T-helper 2 cell treated with Interferon-gamma antibody and Interleukin-4, amounts not matched to agents 5 μg/mL and 100 μg/mL, for 36 hours (primary cell): ENCODE measurements at places on chromosomes 7 and 10.

- DNase-seq: peak; percentile 16
Measured at GRCh38 chr10:15744217-15744865, 24.6 kb upstream of the ITGA8 start.

DNA sequence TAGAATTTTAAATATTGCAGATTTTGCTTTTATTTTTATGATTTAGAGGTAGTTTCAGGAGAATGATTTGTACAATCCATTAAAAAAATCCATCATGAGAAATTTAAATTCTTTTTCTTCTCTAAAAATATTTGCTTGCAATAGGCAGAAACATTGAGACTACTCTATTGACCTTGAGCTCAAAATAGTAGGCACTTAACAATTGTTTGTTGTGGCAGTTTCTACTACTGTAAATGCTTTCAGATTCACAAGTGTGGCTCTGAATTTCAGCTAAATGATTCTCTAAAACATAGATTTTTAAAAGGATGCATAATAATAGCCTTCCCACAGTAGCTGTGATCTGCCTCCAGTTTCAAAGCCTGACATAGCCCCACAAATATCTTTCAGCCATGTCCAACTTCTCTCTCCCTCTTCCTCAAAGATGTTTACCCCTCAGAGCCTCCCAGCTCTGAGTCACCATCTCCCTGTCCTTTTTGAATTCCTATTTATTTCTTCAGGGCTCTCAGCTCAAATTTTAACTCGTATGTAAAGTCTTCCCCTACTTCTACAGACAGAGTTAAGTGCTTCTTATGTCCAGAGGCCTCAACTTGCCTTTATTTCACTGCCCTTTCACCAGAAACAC, 160.5 kb downstream of the AOAH start:
- DNase-seq: no peak

- DNase-seq: no peak
Measured at GRCh38 chr7:126079581-126079980, 1150.0 kb upstream of the POT1 start.

DNA sequence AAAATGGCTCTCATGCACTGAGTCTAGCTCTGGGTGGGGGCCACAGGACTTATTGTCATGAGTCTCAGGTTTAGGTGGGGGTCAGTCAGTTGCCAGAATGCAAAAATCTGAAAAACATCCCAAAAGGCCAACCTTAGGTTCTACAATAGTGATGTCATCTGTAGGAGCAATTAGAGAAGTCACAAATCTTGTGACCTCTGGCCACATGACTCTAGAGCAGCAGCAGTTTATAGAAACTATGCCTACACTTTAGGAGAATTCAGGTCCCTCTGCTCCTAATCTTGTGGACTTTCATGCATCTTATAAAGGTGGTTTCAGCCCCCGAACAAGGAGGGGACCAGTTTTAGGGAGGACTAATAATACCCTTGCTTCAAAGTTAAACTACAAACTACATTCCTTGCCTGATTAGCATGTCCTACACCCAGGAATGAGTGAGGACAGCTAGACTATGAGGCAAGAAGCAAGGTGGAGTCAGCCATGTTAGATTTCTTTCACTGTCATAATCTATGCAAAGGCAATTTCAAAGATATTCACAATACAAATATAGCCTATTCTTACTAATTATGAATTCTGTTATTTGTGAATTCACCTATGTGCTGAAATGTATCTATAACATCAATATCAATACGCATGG, 123.5 kb upstream of the ADCY1 start:
- no peak for DNase-seq

DNA sequence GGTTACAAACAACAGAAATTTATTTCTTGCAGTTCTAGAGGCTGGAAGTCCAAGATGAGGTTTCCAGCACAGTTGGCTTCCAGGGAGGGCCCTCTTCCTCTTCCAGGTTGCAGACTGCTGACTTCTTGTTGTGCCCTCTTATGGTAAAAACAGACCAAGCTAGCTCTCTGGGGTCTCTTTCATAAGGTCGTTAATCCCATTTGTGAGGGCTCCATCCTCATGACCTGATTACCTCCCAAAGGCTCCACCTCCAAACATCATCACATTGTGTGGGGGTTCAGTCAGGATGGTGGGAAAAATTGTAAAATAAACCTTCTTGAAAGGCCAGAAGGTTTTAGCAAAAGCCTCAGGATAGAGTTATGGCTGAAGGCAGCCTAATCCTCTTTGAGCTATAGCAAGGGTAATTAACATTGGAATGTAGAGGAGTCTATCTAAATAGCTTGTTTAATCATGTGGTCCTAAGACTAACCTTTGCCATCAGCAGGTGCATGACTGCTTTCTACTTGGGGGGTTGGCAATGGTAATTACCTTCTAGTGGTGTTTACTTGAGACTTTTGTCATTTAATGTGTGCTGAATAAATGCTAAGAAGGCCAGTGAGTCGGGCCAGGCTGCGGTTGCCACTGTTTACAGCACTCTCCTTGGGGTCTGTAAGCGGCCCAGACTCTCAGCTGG, 80.8 kb downstream of the PPP1R17 start:
- DNase-seq: no peak

- no peak for DNase-seq
Measured at GRCh38 chr10:94088926-94089381, 95.2 kb downstream of the PLCE1 start.

GRCh38 chr7:34331102-34331501, 326.9 kb upstream of the NPSR1 start:
- no peak for DNase-seq

DNA sequence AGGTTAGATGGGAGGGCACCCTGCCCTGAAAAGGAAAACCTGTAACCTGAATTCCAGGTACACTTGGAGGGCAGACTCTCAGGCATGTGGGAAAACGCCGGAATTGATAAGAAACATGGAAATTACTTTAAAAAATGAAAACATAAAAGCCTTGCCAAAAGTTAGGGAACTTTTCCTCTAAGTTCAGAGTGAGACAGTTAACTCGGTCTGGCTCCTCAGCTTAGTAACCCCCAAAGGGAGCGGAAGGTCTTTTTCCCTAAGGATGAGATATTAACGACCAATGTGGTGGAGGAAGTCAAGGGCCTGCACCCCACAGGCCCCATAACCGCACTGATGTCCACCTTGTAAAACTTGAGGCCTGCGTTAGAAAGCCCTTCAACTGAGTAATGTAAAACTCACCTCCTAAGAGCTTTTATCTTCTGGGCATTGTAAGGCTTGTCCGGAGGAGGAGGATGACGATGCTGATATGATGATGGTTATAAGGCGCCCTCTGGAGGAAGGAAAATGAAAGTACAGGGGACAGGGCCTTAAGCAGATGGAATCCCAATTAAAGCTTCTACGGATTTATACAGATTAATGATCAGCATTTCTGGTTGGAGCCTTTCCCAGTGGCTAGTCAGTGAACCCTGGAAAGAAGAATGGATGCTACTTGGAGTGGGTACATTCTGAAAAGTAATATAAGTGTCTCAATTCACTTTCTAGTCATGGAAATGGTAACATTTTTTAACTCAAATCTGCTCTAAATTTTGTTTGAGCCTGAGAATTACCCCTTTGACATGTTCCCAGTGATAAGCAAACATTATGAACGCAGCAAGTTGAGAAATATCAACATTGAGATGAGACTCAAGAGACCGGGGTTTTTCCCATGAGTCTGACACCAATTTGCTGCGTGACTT, 694 bp downstream of the COL1A2 start:
- DNase-seq: peak; percentile 42

- no peak for DNase-seq
Measured at GRCh38 chr7:151330661-151331060, 11.0 kb upstream of the NUB1 start.

DNA sequence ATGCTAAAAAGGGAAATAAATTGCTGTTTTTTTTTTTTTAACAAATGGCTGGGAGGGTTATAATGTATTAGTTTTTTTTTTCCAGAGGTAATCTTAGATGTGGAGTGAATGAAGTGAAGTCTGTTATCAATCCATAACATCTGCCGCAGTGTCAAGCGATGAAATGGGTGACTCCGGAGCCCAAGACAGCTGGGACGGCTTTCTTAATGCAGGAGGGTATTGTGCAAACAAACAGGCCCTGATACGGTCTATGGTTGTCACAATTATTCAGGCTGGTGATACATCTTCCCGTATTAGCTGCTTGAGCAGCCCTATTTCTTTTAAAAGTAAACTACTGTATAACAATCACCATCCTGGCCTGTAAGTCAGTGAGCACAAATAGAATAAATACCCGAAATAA, 1231.2 kb downstream of the GATA3 start:
- no peak for DNase-seq

- no peak for DNase-seq
Measured at GRCh38 chr7:152577339-152577738, 98.6 kb downstream of the XRCC2 start.

GRCh38 chr7:38574086-38574485, 57.1 kb downstream of the AMPH start:
- no peak for DNase-seq

DNA sequence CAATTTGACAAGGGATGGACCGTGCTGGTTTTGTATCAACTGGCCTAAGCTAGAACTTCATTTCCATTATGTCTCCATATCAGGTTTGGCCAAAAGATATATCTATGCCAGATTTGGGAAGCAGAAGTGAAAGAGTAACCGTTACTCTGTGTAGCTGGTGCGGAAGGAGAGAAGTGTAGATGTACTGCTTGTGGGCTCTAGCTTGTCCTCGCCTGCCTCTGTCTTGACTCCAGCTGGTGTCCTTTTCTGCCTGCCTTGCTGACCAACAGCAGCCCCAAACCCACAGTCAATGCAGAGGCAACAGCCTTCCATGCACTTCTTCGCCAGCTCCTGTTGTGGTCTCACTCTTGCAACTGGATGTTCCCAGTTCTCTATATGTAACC, 128.5 kb downstream of the KIF20B start:
- DNase-seq: no peak

DNA sequence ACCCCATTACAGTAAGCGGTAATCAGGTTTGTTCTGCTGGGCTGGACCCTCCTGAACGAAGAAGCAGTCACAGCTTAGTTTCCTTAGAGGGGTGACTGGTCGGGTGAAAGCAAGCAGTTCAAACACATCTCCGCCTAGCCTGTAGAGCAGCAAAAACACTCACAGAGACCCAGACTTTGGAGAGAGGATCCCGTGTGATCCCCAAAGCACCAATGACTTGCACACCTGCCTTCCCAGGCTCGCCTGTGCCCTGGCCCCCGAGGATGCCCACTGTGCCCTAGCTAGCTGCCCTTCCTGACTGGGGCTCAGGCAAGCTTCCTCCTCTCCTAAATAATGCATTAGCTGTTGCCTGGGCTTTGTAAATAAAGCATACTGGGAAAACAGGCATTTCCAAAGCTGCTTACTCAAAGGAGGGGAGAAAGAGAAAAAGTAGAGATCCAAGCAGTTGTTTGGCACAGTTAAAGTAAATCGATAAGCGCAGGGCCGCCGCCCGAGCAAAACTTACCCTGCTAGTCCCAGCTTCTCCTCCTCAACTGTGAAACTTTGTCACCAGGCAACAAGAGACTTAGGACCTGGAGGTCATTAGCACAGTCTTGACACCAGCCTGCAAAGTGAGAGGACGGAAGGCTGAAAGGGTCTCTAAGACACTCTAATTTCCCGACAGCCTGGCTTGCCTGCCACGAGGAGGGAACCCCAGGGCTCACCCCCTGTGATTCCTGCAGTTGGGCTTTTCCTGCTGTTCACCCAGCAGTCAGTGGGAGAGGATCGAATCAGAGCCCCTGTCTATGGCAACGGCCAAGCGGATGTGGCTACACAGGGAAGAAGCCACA, 4.8 kb downstream of the LRRC18 start:
- DNase-seq: no peak

GRCh38 chr10:59016043-59016442, 160.4 kb upstream of the PHYHIPL start:
- DNase-seq: no peak

GRCh38 chr7:117803476-117803875, 69.8 kb downstream of the CTTNBP2 start:
- DNase-seq: no peak

DNA sequence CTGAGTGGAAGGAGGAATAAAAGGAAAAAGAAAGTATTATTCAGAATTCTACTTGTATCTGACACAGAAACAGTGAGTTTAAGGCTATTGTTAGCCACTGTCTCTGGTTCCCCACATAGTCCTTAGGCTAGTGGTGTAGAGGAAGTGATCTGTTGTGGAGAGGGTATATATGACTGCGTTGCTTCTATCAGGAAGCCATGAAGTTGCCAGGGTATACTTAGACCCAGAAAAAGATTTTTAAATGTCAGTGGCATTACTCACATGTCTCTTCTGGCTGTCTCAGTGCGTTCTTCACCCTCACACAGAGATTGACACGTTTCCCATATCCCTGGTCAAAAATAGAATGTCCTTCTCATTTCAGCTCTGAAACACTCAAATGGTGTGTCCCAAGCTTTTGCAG, 72.7 kb downstream of the SEM1 start:
- no peak for DNase-seq

- DNase-seq: peak; percentile 56
Measured at GRCh38 chr7:2527505-2528467, 8.2 kb downstream of the LFNG start.

GRCh38 chr10:48206482-48207250, 67.8 kb downstream of the FRMPD2 start:
- DNase-seq: no peak

DNA sequence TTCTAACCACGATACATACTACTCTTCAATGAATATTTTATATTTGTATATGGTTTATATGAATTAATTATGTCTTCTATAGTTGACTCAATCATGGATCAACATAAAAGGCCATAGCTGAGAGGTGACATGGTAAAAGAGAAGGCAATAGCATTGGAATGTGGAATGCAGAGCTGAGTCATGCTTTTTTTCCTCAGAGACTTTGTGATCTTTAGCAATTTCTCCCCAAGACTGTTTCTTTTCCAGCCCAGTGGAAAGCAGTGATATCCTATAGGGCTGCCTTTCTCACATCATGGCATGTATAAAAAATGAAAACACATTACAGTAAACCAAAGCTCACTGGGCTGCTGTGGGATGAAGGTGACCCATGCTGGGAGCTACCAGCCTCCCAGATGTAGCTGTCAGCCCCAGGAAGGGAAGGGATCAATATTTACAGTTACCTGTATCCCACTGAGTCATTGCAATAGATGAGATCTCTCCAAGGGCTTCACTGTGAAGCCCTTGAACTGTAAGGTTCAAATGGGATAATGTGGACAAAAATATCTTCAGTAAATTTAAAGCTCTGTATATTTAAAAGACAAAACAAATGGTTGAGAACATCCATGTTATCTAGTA, 30.2 kb downstream of the SLC39A12 start:
- DNase-seq: no peak

- no peak for DNase-seq
Measured at GRCh38 chr10:16732376-16732775, 84.8 kb downstream of the RSU1 start.

- no peak for DNase-seq
Measured at GRCh38 chr10:42475168-42476098, 162.9 kb downstream of the ZNF33B start.

GRCh38 chr10:25907261-25907660, 26.8 kb upstream of the MYO3A start:
- no peak for DNase-seq
